ENCODE measurements at places on chromosomes 13 and 19.

GRCh38 chr13:88248393-88248792 is 577.2 kb downstream of the SLITRK5 start:
- DNase-seq = no peak

DNA sequence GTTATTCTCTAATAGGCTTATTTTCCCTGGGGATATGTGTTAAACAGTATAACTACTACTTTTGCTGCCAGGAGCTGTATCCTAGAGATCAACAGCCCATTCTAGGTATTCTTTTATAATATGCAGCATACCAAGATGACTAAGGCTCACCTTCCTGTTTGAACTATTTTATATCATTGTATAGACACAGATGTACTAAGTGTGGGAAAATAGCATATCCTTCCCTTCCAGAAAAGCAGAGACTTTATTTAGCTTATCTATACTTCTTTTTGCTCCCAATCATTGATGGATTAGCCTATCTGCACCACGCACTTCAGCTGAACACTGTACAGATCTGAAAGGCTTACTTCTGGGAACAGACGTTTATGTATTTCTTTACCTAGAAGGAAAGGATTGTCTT is 82.6 kb downstream of the MAB21L1 start:
- DNase-seq = no peak

- no peak for DNase-seq
These were observed 111.6 kb downstream of the GGACT start for GRCh38 chr13:100476963-100477362.

DNA sequence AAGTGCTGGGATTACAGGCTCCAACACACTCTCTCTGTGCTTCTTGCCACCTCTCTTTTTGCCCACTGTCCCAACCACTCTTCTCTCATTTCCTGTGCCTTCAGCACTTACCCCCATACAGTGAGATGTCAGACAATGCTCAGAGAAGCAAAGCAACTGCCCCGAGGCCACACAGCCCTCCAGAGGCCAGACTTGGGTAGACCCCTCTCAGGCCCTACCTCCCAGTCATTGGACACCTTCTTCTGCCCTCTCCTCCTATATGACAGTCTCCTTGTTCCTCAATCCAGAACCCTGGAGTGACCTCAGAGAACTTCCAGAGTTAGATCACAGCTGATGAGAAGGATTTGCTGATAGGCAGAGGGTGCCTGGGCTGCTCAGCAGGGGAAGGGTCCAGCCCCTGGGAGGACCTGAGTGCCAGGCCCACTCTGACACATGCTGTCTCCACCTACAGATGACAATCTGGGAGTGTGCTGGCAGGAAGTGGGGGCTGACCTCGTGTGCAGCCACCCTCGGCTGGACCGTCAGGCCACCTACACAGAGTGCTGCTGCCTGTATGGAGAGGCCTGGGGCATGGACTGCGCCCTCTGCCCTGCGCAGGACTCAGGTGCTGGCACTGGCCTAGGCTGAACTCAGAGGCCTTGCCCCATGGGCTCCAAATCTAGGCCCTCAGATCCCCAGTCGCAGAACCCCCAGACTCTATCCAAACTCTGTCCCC is 24.4 kb downstream of the LTBP4 start:
- no peak for DNase-seq

DNA sequence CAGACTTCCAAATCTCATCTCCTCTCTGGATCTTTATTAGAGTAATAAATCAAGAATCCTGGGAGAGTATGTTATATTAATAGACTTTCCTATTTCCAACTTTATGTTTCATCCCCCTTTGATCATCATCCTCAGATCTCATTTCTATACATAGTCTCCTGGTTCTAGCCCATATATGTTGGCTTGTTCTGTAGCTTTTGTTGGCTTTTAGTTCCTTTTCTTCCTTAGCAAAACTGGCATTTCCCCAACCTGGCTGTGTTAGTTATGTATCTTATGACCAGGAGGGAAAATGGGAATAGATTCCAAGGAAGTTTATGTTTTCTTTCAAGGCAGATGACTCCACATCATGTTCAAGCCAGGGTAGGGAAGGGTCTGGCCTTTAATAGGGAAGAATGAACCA is 2464.5 kb downstream of the PCDH9 start:
- no peak for DNase-seq

DNA sequence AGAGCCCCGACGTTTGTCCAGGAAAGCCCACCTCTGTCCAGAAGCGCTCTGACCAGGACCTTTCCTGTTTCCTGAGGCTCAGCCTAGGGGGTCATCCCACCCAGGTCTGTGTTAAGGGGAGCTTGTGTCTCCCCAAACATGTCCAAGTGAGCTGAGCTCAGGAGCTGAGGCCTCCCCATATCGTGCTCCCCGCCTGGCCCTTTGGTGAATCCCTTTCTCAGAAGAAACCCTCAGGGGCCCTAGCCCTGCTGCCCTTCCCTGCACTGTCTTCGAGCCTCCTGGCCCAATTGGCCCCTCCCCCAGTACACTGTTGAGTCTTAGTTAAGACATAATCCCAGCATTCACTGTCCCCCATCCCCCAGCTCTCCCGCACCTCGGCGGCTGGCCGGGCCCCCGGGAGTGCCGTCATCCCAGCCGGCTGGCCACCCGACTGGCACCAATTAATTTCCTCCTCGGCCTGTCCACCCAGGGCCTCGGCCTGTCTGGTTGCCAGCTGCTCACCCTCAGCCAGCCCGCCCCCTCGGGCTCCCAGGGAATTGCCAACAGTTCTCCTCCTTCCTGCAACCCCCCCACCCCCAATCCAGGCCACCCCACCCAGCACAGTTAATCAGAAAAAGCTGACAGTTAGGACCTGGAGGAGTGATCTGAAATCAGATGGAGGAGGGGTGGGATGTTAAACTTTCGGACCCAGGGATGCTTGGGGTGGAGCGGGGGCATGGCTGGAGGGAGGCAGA is 13.6 kb downstream of the IER2 start:
- DNase-seq = peak; percentile 56

- DNase-seq = no peak
These were observed 5.9 kb downstream of the MBOAT7 start for GRCh38 chr19:54183431-54183830.

GRCh38 chr13:50573066-50573465 is 270.4 kb downstream of the DLEU7 start:
- DNase-seq = no peak

DNA sequence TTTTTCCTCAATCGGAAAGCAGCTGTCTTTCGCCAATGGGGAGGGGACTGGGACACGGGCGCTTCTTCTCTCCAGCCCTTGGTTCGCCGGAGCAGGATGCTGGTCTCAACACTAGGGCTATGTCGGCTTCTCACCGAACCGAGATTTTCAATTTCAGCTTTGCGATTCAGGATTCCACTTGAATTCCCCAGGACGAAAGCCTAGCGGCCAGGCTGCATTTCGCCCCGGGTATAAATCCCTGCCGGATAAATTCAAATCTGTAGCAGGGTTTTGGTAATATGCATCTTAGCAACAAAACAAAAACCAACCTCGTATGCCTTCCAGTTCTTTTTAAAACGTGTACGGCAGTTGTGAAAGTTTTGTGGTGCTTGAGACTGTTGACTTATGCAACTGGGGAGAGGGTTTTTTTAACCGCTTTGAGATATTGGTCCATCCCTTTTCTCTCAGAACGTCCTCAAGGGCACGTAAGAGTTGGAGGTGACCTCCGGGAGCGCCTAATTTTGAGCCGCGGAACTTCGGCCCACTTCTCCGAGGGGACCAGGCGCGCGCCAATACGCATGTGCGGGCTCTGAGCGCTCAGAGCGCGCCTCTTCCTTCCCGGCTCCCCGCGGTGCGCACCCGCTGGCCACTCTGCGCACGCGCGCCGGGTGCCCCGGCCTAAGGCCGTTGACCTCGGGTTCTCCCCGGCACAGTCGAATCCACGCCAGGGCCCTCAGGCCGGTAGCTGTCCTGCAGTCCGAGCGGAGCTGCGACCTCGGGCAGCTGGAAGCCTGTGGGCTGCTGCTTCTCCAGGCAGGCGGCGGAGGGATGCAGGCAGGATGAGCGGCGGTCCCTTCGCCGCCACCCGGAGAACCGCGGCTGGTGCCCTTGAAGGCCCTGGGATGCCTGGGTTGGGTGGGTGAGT is 7.6 kb downstream of the POU4F1 start:
- peak; percentile 46 for DNase-seq

Measured in stimulated activated naive CD4-positive, alpha-beta T cell (primary cell).